Urinary bladder (tissue), 4 donors: ENCODE measurements at places on chromosomes 3 and 15. TPM values are rescaled to one million over a fixed set of nuclear protein-coding genes. Genes with fewer than 3 reads are reported as not detected.

Gene DAZL
- total RNA-seq = not detected

Gene PLA2G4E
- not detected for total RNA-seq

Gene LRRC15
- total RNA-seq = 0.11 TPM

GRCh38 chr3:192042116-192042515 is 581.2 kb downstream of the PYDC2 start:
- no peak for DNase-seq

Gene ALDH1L1
- total RNA-seq = 11.5 TPM

DNA sequence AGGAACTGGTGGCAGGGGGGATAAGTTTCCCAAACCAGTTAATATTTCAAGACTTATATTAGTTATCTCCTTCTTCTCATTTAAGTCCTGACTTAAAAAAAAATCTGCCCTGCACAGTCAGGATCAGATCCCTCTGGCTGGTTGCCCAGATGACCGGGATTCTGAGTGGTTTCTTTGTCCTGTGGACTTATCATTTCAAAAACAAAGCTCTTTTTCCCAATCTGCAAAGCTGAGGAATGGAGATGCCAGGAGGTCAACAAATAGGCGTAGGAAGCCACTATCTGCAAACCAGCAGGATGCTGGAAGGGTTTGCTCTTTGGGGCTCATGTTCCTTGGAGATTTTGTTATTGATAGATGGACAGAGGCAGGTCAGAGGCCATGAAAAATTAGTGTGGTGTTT is 5.8 kb downstream of the C3orf20 start:
- DNase-seq = no peak

GRCh38 chr3:47365213-47366153 is 15.3 kb upstream of the PTPN23 start:
- DNase-seq = no peak

GRCh38 chr15:57655809-57656208 is 50.7 kb upstream of the POLR2M start:
- no peak for DNase-seq

Gene IMPG2
- total RNA-seq = 2.3 TPM

- no peak for DNase-seq
Measured at GRCh38 chr3:365268-365667, 168.7 kb downstream of the CHL1 start.

GRCh38 chr3:141798448-141798845 is 35.2 kb downstream of the GRK7 start:
- no peak for DNase-seq

DNA sequence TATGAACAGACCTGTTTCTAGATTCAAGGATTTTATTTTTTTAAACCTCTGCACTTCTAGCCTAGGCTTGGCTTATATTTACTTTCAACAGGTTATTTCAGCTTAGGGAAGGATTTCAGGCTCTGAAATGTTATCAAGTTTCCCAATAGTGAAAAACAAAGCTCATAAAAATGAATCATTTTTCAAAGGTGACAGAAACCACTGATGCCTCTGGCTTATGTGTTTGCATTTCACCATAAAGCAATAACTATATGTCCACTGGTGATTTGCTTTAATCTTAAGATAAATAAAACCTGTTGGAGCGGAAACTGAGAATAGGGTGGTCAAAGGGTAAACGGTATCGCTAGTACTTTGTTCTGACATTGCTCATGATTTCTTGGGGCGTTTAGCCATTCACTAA is 141.2 kb upstream of the LRIG1 start:
- no peak for DNase-seq

Gene SIDT1
- 25.7 TPM for total RNA-seq

- DNase-seq = no peak
Measured at GRCh38 chr15:87354661-87355410, 901.7 kb downstream of the NTRK3 start.

- DNase-seq = no peak
Measured at GRCh38 chr15:39132954-39133600, 447.8 kb upstream of the THBS1 start.

Gene MAPKBP1
- 27.7 TPM for total RNA-seq

GRCh38 chr3:14175383-14176037 is 2.9 kb downstream of the XPC start:
- no peak for DNase-seq

GRCh38 chr3:64067506-64068346 is 44.4 kb upstream of the PSMD6 start:
- no peak for DNase-seq

Gene NUP210
- 3.3 TPM for total RNA-seq

Gene CCR3
- total RNA-seq = not detected

- DNase-seq = no peak
Measured at GRCh38 chr15:42157381-42157780, 945 bp upstream of the PLA2G4F start.

Gene RETNLB
- not detected for total RNA-seq
